ENCODE measurements at places on chromosomes 12 and 14. TPM values are rescaled to one million over a fixed set of nuclear protein-coding genes. Genes with fewer than 3 reads are reported as not detected.

DNA sequence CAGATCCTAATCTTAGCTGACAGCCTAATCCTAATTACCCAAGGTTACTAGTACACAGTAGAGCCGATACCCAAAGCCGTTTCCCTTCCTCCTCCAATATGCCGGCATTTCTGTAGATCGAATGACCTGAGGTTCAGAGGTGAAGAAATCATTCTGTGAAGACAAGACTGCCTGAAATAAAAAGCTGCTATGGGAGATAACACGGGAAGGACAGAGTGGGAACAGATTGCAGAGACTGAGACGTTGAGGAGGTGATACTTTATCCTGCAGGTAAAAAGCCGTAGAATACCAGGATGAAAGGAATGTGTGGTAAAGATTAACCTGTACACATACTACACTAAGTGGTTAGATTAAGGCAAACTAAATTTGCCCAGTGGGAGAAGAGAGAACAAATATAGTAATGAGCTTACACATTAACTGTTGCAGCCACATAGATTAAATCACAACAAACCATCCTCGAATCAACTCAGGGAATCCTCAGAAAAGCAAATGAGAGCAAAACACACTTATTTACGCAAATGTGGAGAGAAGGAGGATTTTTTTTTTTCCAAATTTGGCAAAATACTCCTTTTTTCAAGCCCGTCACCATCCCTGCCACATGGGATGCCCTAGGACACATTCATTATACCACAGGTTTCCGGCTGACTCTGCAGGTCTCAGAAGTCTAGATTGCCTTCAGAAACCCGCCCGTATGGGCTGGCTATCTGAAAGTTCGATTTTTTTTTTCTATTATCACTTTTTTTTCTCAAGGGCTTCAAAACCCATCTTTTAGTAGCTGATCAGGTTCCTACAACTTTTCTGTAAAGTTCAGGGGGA lies 188.0 kb downstream of the TTC8 start:
- peak; percentile 65 for DNase-seq

GRCh38 chr12:1305791-1306500 lies 288.4 kb downstream of the FBXL14 start:
- DNase-seq, result no peak

- DNase-seq, result no peak
Measured at GRCh38 chr14:55458800-55459515, 18.5 kb upstream of the TBPL2 start.

DNA sequence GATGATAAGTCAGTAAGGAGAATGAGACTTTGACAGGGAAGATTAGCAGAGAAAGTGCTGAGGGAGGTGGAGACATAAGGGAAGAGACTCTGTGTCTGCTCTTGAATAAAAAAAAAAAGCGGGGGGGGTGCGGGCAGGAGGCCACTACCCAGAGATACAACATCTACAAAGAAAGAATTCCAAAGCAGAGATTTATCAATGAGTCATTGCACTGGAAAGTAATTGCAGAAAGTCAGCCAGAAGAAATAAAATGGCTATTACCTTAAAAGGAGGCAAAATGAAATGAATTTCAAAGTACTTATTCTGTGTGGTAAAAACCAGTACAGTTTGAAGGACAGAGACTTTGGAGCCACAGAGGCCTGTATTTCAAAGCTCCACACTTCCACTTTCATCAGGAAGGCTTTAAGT lies 267.1 kb upstream of the PRKD1 start:
- DNase-seq, result no peak

GRCh38 chr12:58513301-58513834 lies 406.9 kb downstream of the LRIG3 start:
- no peak for DNase-seq

DNA sequence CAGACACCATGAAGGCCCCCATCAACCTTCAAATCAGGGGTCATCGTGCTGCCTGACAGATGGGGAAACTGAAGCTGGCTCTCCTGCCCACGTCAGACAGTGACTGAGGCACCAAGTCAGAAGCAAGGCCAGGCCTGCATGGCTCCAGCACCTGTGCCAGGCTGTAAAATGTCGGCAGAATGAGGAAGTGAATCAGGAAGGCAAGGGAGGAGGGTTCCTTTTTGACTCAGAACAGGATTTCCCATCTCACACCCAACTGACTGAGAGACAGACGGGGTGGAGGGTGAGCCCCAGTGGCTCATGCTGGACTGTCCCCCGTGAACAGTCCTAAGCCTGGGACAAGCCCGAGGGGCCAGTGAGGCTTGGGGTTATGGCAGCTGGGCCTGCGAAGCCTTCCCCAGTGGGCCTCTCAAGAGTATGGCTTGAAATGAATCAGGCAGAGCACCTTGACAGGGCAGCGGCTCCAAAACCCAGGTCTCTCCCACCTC lies 20.9 kb downstream of the SYNE3 start:
- no peak for DNase-seq

- DNase-seq, result no peak
Measured at GRCh38 chr12:77965790-77966189, 135.1 kb downstream of the NAV3 start.

DNA sequence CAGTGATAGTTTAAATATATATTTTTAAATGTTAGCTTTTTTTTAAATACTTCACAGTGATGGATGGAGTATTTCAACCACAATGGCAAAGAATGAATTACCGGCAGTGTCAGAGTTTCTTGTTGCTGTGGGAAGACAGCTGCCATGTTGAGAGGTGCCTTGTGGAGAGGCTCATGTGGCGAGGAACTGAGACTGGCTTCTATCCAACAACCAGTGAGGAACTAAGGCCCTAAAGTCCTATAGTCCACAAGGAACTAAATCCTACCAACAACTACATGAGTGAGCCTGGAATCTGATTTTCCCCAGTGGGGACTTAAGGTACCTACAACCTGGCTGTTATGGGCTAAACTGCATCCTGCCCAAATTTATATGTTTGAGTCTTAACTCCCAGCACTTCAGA lies 220.2 kb upstream of the PLEKHG7 start:
- peak; percentile 26 for DNase-seq

DNA sequence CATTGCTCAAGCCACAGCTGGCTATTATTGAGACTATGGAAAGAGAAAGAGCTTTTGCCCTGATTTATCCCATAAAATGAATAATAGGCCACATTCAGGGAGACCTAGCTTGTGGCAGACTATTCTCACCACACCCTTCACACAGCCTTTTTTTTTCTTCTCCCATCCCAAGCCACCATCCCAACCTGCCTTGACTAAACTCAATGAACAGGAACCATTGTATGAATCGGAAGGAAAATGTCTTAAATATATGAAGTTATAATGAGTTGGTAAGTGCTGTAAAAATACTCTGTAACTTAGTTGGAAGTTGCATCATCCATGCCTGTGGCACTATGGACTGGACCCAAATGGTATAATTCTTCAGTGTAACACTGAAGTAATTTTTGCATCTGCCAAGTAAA lies 338.4 kb downstream of the RAD51B start:
- DNase-seq, result peak; percentile 59

- DNase-seq, result no peak
Measured at GRCh38 chr12:132056320-132056719, 87.8 kb downstream of the DDX51 start.

GRCh38 chr14:78083837-78084236 lies 86.3 kb upstream of the NRXN3 start:
- no peak for DNase-seq

CCDC92 gene
- 32.2 TPM for polyA plus RNA-seq

PRH2 gene
- polyA plus RNA-seq, result not detected

LRTM2 gene
- 0.03 TPM for polyA plus RNA-seq

Data from small intestine (tissue), 16 donors.